ENCODE measurements at places on chromosomes 16 and 17. TPM values are rescaled to one million over a fixed set of nuclear protein-coding genes. Genes with fewer than 3 reads are reported as not detected.

DNA sequence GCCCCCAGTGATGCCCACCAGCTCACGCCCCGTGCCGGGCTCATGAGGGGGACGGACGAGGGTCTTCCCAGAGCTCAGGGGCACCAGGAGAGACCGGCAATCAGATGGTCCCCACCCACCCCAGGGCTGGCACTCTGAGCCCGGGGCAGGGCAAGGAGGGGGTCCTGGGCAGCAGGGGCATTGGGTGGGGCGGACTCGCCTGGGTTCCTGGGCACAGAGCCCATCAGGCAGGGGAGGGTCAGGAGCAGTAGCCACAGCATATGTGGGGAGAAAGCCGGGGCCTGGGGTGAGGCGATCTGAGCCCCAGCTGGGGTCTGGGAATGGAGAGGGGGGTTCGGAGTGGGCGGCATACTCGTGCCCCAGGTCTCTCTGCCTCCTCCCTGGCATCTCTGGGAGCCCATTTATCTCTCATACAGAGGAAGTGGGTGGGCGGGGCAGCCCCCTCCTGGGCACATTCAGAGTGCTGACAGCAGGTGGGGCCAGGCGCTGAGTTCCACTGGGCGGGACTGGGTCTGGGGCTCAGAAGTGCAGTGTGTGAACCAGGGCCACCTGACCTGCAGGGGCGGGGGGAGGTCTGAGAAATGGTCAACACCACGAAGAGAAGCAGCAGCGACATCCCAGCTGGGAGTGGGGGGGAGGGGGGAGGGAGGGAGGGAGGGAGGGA, 20.5 kb upstream of the UBE2I start:
- DNase-seq = no peak

GRCh38 chr17:82333279-82334171, at the start of gene SECTM1:
Gene SECTM1, minus strand, starts transcription at chr17:82333766. Its CDS starts 6,526 bp downstream, at chr17:82327240.
- DNase-seq = no peak

The TNFSF13 gene
- total RNA-seq = 13.5 TPM

The TLCD2 gene
- total RNA-seq = 1.9 TPM

The ZNF385C gene
- total RNA-seq = 0.34 TPM

The ABCA9 gene
- total RNA-seq = 0.08 TPM

The UTS2R gene
- total RNA-seq = not detected

DNA sequence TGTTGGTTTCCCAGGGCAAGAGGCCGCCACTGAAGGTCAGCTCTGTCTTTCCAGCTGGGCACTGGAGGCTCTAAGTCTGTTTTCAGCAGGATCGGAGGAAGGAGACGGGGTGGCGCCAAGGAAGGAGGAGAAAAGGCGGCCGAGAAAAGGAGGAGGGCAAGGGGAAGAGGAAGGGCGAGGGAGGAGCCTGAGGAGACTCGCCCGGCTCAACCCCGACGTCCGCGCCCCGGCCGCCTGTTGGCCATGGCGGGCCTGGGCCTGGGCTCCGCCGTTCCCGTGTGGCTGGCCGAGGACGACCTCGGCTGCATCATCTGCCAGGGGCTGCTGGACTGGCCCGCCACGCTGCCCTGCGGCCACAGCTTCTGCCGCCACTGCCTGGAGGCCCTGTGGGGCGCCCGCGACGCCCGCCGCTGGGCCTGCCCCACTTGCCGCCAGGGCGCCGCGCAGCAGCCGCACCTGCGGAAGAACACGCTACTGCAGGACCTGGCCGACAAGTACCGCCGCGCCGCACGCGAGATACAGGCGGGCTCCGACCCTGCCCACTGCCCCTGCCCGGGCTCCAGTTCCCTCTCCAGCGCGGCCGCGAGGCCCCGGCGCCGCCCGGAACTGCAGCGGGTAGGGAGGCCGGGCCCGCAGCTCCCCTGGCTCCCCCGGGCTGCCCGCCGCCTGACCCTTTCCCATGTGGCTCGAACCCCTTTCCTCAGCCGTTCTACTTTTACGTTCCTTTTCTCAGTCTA, at the start of gene RNF135:
TSS of gene RNF135 (plus strand) at position 209 of the 737 bp plus-strand sequence. CDS start at position 244, 35 bp downstream.
- peak; percentile 35 for DNase-seq

DNA sequence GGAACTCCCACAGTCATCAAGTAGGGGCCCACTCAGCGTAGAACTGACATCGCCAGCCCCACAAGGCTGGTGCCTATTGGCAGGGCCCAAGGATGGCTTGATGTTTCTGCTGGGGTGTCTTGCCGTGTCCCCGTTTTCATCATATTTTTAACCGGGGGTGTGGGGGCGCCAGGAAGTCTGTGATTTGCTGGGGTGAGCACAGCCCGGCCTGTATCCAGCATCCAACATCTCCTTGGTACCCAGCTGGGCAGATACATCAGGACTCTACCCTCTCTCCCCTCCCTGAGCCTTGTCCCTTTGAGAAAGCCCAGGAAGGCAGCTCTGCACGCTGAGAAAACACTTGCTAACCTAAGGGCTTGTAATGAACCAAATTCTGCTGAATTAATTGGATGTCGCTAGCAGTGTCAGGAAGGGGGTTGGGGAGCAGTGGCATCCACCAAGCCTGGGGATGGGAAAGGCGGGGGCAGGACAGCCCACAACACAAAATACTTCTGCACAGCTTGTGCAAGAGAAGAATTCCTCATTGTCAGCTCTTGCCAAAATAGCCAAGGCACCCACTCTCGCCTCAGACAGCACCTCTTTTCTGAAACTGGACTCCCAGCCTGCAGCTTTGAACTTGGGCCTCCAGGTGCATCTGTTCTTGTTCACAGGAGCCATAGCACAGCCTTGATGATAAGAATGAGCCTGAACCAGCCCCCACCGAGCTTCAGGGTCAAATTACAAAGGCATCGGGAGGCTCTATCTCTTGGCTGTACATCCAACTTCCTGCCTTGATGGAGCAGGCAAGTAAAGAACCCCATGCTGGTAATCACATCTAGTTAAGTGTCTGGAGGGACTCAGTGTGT, 63.7 kb upstream of the LYRM9 start:
- no peak for DNase-seq

DNA sequence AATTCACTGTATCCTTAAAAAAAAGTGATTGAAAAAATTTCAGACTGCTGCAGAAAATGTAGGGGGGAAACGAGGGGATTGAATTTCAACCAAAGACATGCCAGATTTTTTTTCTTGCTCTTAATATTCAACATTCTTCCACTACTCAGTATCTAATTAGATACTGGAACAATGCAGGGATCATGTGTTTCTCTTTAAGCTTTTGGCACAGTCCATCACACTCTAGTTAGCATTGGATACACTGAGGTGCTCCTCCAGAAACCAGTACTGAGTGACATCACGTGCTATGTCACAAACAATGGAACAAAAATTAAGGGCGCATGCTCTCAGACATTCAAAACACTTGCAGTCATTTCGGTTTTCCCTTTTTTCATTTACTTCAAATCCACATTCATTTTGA, 298.6 kb upstream of the PSMD7 start:
- DNase-seq = no peak

The TNS4 gene
- total RNA-seq = 0.34 TPM

DNA sequence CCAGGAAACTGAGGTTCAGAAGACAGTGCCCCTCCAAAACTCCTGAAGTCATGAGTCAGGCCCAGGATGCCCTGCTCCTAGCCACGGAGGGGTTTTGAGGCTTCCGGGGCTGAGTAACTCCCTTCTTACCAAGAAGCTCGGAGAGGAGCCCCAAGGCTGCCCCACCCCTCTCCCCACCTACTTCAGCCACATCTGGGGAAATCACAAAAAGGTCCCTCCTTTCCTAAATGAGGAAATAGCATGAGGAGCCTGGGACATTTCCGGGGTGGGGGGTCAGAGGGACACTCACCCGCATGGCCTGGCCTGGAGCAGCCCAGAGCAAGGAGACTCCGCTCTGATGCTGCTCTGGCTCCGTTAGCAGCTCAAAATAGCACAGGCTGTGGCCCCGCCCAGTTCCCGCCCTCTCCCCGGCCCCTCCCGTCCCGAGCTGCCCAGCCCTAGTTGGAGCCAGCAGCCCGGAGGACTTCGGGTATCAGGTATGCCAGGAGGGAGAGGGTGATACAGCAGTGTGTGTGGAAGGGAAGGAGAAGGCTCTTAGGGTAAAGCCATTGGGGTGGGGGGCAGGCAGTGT, 40.1 kb downstream of the MYO18A start:
- DNase-seq = no peak

The LGALS9B gene
- not detected for total RNA-seq

- DNase-seq = no peak
These were observed 45.7 kb downstream of the FZD2 start for GRCh38 chr17:44602970-44603369.

DNA sequence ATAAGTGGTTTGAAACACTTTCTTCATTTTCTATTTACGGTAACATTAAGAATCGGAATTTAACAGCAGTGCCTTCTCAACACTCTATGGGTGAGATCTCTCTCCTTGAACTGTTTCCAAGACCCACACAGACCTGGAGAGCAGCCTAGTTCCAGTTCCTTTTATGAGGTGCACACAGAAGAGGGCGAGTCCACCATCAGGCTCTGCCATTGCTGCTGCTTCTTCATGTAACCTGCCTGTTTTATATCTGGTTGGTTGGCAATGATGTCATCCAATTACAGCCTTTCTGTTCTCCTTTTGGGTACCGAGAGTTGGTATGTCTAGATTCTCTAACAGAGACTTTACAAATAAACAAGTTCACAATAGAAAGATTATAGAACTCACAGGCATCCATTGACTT, 225.7 kb downstream of the UTP18 start:
- no peak for DNase-seq

The HSD11B2 gene
- 0.96 TPM for total RNA-seq

The HIC1 gene
- 11.9 TPM for total RNA-seq
